Stimulated activated CD4-positive, alpha-beta T cell treated with anti-CD3 and anti-CD28 coated beads, TNF-alpha, amount 100 ng/mL, for 48 hours (primary cell): ENCODE measurements at places on chromosomes 3 and 15.

DNA sequence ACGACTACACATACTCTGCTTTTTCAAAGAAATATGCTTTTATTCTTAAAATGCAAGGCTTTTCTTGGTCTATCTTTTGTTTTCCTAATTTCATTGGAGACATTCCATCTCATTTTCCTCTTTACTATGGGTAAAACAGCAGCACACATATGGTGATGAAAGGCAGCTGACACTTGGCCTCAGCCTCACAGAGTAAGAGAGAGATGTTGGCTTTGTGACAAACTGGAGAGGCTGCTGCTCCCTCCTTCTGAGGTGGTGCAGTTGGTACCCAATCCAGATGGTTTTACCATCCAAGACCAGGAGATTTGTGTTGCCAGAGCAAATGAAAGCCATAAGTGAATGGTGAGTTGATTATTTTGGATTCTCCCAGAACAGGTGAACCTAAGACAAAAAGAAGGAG is 13.2 kb upstream of the SLC2A2 start:
- no peak for DNase-seq

- no peak for DNase-seq
Observed at GRCh38 chr15:67049351-67050044, 15.9 kb upstream of the SMAD3 start.

DNA sequence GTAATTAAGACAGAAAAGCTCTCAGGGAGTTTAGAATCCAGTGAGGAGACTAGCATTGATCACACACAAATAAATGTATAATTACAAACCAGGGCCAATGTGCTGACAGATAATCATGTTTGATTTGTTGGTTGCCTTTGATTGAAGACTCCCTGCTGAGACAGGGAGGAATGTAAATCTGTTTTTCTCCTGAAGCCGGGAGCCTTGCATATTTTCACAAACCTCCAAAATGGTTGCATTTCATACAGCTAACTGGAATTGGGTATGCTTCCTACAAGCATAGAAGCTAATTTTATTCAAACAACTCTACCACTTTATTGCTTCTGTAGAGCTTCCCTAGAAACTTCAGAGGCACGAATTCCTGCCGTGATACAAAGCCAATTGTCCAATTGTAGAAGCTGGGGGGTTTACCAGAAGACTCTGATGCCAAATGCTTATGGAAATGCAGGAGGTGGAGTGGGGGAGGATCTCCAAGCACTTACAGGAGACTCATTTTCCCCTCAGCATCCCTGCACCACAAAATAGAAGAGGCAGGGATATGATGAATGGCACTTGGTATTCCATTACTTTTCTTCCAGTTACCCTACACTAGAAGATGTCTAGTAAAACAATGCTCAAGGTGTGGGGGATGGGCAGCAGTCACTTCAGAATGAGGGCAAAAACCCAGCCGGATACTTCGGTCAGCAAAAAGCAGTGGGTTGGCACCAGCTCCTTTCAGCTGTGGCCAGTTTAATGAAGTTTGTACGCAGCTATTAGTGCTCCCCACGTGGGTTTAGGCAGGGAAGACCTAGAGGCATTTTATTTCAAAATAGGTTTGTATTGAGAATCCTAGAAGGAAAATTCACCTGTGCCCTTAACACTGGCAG is 11.4 kb upstream of the MEX3B start:
- no peak for DNase-seq

- DNase-seq = no peak
Observed at GRCh38 chr3:24259901-24260512, 234.6 kb downstream of the THRB start.

DNA sequence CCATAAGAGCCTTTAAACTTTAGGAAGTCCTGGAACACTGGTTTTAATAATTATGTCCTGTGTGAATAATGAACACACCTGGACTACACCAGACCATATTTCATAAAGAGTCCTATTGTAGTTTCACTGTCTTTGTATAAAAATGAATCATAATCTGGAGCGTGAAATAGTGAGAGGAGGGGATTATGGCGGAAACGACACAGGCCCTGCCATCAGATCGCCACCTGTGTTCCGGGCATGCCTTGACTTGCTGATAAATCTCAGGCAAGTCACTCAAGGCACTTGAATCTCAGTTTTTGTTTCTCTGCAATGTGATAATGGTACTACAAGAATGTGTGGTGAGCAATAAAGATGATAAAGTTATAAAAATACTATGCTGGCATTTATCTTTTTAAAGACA is 995.5 kb downstream of the MCTP2 start:
- no peak for DNase-seq
